ENCODE measurements at places on chromosomes 4 and X. TPM values are rescaled to one million over a fixed set of nuclear protein-coding genes. Genes with fewer than 3 reads are reported as not detected.

IRS4 gene
- total RNA-seq = not detected

GRCh38 chr4:108833046-108833445, 70.2 kb upstream of the ETNPPL start:
- no peak for DNase-seq

GRCh38 chr4:6472008-6472386, 417 bp downstream of the PPP2R2C start:
- DNase-seq = no peak

GRCh38 chr4:153502584-153502983, 36.4 kb downstream of the TMEM131L start:
- no peak for DNase-seq

- DNase-seq = no peak
Observed at GRCh38 chrX:41288641-41289040, 45.3 kb upstream of the DDX3X start.
